ENCODE measurements at places on chromosomes 6 and 20.
A peak's percentile ranks its signal among the peaks of the same experiment; 100 is the strongest.

- no peak for DNase-seq
Measured at GRCh38 chr20:61933951-61934715, 131.5 kb downstream of the TAF4 start.

GRCh38 chr6:149233056-149233715 lies 84.3 kb upstream of the TAB2 start:
- DNase-seq: no peak

- DNase-seq: no peak
Measured at GRCh38 chr20:62406635-62407176, 379 bp downstream of the CABLES2 start.

- DNase-seq: no peak
Measured at GRCh38 chr20:38536310-38536709, 44.7 kb upstream of the ADIG start.

DNA sequence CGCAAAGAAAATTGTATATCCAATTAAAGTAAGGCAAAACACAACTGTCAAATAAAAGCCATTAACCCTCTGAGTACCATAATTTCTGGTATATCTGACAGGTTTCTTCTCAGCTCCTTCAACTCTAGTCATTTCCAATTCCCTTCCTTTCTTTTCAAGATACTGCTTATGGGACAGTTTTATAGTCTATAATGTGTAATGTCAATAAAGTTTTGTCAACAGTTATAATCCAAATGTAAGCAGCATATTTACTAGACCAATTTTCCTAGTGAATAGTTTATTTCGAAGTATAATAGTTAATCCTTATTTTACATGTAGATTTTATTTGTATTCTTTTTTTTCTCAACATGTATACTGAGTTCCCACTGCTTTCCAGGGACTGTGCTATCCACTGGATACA lies 1081.8 kb downstream of the EPHA7 start:
- DNase-seq: no peak

DNA sequence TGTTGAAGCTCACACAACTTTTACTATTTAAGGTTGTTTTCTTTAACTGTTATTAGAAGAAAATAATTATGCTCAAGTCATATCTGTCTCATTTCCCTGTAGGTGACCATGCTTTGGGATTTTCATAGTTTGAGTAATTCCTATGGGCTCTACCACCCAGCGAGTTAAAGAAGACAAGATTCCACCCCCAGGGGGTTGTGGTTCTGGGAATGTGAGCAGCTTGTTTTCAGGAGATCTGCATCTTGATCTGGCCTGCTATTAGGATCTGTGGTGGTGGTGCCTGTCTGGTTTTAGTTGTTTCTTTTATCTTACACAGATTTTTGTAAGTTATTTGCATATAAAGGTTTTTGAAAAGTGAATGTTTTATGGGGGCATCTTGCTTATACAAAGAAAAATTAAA lies 20.2 kb upstream of the REV3L start:
- peak; percentile 85 for DNase-seq

DNA sequence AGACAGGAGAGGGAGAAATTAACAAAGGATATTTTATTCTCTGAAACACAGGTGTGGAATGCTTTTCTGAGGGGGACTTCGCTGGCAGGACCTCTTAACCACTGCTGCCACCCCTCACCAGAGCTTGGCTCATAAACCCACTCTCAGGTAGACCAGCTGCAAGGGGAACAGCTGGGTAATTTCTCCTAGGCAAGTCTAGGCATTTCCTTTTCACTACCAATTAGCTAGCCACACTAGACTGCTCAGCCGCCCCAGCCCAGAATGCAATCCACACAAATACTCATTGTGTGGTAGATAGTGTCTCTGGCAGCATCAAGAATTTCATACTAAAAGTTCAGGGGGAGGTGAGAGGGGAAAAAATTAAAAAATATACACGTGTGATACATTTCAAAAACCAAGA lies 267.6 kb upstream of the ID4 start:
- no peak for DNase-seq

DNA sequence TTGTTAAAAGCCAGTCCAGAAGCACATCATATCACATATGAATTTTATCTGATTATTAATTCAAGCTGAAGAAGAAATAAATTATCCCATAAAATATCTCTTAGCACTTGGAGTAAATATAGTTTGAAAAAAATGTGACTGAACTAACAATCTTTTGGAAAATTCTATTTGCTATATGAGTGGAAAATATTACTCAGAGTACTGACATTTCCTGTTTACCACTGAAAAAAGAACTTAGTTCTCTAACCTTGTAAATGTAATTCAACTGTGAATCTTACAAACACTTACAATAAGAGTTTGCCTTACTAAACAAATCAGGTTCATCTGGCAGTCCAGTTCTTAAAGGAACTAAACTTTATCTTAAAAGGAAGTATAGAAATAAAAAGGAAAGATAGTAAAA lies 44.2 kb downstream of the MOXD1 start:
- DNase-seq: peak; percentile 26

- DNase-seq: no peak
Measured at GRCh38 chr20:45029884-45030283, 63.6 kb downstream of the STK4 start.

GRCh38 chr20:50372770-50373088 lies 137.5 kb upstream of the PTPN1 start:
- DNase-seq: no peak

DNA sequence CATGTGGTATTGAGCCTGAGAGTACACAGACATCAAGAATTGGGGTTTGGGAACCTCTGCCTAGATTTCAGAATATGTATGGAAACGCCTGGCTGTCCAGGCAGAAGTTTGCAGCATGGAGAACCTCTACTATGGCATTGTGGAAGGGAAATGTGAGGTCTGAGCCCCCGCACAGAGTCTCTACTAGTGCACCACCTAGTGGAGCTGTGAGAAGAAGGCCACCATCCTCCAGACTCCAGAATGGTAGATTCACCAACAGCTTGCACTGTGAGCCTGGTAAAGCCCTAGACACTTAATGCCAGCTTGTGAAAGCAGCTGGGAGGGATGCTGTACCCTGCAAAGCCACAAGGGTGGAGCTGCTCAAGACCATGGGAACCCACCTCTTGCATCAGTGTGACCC lies 658.2 kb downstream of the HACE1 start:
- DNase-seq: no peak

- DNase-seq: no peak
Measured at GRCh38 chr20:1474817-1475603, 8.4 kb upstream of the NSFL1C start.

GRCh38 chr20:19129976-19130612 lies 82.3 kb upstream of the SLC24A3 start:
- DNase-seq: no peak

DNA sequence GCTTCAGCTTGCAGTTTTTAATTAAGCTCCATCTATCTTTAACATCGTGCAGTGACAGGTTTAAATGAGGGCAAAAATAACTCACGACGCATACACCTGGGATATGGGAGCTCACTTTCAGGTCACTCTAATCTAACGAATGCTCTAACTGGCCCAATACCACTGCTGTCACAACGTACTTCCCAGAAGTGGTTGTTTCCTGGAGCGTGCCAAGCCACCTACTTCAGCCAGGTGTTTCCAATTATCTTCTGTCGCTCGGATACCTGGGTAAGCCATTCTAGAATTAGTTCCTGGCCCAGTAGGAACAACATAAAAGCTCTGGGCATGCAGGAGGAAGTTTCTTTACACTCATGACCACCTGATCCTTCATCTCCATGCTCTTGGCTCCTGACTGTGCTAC lies 147.4 kb downstream of the FOXC1 start:
- no peak for DNase-seq

- DNase-seq: no peak
Measured at GRCh38 chr6:2865694-2866151, 24.1 kb upstream of the SERPINB1 start.

- no peak for DNase-seq
Measured at GRCh38 chr6:155782739-155783459, 327.3 kb upstream of the NOX3 start.

DNA sequence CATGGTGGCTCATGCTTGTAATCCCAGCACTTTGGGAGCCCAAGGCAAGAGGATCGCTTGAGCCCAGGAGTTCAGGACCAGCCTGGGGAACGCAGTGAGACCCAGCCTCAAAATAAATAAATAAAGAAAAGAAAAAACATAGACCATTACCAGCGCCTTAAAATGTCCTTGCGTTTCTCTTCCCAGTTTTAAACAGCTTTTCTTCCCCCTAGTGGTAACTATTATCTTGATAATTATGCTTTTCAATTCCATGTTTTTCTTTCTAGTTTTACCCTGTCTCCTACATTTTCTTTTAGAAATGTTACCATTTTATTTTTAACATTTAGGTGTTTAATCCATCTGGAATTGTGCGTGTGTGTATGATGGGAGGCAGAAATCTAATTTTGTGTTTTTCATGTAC lies 24.4 kb downstream of the DNAH8 start:
- no peak for DNase-seq

DNA sequence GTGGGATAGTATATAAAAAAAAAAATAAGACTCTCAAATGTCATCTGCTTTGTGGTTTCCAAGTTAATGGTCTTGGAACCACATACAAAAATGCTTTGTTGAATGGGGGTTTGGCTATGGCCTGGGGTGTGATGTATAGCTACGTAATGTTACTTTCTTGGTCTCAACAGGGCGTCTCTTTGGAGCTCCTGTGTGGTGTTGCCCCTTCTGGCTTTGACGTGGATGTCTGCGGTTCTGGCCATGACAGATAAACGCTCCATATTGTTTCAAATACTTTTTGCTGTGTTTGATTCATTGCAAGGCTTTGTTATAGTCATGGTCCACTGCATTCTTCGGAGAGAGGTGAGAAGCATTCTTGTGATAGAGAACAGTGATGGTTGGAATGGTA lies 457.7 kb downstream of the LMBRD1 start:
- DNase-seq: no peak

DNA sequence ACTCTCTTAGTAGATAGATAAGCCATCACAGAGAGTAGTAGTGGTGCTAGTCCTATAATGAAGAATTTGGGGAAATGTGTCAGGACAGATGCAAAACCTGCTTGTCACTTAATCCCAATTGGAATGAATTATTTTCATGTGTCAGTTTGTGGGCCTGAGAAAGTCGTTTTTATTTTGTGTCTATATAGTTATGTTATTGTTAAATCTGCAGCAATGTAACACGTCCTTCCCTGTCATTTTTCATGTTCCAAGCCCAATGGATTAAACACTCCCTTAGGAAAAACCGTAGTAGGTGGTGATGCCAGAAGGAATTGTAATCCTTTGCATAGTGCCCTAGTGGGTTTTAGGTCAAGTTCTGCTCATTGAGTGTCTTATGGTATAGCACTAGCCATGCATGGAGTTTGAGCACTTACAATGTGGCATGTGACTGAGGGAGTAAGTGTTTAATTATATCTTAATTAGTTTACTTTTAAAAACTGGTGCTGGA lies 105.9 kb upstream of the PRSS16 start:
- DNase-seq: no peak

GRCh38 chr6:105494688-105495087 lies 91.8 kb upstream of the PREP start:
- DNase-seq: no peak

GRCh38 chr6:83808926-83809325 lies 44.2 kb upstream of the RIPPLY2 start:
- no peak for DNase-seq

DNA sequence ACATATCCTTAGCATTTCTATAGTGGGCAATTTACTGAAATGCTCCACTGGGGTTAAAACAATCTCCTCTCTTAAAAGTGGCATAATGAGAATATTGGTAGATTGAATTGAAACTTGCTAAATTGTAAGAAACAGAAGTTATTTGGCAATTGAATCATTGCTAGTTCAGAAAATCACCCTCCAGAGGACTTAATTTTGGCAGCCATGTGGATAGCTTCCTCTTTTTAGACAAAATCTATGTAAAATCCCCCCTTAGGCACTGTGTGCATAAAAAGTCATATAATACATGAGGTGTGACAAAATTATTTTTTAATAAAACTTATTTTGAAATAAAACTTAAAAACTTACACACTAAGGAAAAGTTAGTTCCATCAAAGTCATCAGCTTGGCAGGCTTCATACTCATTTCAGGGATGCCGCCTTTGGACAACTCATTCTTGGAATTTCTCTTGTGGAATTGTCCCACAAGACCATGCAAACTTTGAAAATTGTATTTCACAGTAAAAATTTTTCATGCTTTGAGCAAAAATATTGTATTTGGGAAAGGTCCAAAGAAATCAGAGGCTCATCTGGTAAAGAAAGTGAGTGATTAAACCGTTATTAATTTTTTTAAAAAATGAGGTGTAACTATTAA lies 473.0 kb downstream of the BCKDHB start:
- no peak for DNase-seq

- no peak for DNase-seq
Measured at GRCh38 chr6:154914288-154914687, 80.8 kb upstream of the TIAM2 start.

- no peak for DNase-seq
Measured at GRCh38 chr20:17863577-17864292, 104.9 kb downstream of the SNX5 start.

DNA sequence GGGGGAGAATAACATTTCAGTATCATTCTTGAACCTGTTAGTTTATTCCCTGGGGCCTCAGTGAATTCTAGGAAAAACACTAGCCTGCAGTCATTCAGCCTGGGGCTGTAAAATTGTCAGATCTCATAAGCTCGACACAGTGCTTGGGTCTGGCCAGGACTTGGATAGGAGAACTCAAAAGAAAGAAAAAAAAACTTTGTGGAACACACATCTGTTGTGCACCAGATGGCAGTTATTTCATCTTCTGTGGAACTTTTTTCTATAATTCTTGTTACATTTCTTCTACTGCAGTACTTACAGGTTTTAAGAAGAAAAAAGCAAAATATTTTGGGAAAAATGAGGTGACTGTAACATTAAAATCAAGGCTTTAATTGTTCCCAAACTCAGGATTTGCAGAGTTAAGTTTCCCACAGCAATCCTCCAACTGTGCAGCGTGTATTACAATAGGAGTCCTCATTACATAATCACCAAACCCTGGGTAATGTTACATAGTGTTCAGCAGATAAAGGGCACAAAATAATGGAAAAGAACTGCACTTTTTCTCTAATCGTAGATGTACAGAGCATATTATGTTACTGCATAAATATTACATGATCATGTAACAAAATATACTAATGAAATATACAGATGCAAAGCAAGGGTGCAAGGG lies 531.1 kb upstream of the CITED2 start:
- DNase-seq: no peak

DNA sequence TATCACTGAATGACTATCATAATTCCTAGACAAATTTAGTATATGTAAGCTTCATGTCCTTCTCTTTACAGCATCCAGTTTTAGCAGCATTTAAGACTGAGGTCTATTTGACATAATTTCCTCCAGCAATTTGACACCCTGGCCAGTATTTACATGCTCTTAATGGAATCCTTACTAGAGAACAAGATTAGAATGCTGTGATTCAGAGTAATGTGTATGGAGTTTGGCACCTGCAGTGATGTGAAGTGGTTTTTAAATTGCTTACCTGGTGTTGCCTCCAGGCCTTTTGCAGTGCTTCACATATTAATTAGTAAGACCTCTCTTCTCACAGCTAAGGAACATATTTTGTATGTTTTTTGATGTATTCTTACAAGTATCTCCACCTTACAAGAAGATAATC lies 9.8 kb downstream of the NKX2-4 start:
- no peak for DNase-seq

GRCh38 chr6:56463443-56463842 lies 179.2 kb downstream of the DST start:
- DNase-seq: no peak

Measured in SK-N-MC (cell line).